ENCODE measurements at places on chromosomes 4 and X.

DNA sequence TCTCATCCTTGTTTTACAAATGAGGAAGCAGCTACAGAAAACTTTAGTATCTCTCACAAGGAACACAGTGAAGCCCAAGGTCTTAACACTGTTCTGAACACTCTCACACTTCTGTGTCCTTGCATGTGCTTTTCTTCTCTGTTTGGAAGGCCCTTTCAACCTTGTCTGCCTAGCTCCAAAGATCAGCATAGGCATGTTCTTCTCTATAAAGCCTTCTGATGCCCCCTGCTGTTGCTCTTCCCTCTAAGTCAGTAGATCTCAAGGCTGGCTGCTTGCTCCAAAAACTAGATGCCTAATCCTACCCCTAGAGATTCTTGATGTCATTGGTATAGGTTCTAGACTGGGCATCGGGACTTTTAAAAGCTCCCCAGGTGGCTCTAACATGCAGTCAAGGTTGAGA, 5.9 kb downstream of the APOO start:
- peak; percentile 83 for DNase-seq

DNA sequence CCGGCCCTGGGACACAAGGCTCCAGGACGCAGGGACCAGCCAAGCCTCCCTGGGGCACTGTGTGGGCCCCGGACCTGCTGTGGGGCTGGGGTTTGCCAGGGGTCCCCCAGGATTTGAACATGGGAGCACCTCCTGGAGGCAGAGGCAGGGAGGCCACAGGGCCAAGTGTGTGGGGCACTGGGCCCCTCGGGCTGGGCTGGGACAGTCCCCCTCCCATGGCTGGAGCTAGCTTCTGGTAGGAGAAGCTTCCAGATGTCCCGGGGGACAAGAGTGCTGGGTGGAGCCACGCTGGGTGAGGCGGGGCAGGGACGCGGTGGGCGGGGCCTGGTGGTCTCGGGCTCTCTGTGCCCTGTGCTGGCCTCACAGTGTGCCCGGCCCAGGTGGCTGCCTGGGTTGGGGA, 18.6 kb downstream of the FGFRL1 start:
- DNase-seq: no peak

DNA sequence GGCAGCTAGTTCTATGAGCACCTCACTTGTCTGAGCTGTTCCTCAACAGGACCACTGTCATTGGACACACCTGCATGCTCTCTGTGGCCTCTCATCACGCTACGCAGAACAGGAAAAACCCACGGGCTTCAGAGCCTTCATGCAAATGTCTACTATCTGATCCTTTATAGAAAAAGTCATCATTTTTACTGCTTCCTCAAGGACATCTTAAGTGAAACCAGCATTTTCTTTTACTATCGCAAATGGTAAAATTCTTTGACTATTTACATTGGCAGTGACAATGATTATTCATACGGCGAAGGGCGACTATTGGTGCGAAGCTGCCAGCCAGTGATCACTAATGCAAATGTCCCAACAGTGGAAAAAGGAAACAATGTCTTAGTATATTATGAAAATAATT, 147.0 kb downstream of the AFAP1 start:
- DNase-seq: no peak

DNA sequence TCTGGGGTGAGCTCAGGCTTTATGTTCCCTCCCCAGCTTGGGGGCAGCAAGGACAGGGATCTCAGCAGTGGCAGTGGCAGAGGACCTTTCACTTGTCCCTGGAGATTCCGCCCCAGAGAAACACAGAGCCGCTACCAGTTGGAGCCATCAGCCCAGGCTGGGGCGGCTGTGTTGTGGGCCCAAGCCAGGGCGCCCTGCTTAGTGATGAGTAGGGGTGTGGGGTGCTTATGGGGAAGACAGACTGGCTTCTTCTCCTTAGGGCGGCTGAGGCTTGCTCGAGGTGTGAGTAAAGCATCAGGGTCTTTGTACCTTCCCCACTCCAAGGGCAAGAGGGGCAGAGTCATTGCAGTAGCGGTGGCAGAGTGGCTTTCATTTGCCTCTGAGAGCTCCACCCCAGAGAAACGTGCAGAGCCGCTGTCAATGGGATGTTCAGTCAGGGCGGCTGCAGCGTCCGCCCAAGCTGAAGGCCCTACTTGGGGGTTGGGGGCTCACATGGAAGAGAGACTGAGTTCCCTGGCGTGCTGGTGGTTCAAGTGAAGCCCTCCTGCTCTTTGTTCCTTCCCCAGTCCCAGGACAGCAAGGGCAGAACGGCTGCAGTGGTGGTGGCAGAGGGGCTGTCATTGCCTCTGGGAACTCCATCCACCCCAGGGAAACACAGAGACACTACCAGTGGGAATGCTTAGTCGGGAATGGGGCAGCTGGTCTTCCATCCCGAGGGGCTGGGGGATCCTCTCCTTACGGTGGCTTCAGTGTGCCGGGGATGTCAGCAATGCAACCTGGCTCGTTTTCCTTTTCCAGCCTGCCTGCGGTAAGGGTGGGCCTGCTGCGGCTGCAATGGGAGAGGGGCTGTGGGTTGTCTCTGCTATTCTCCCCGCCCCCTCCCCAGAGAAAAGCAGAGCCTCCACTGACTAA, 2142.5 kb upstream of the TENM3 start:
- DNase-seq: no peak

DNA sequence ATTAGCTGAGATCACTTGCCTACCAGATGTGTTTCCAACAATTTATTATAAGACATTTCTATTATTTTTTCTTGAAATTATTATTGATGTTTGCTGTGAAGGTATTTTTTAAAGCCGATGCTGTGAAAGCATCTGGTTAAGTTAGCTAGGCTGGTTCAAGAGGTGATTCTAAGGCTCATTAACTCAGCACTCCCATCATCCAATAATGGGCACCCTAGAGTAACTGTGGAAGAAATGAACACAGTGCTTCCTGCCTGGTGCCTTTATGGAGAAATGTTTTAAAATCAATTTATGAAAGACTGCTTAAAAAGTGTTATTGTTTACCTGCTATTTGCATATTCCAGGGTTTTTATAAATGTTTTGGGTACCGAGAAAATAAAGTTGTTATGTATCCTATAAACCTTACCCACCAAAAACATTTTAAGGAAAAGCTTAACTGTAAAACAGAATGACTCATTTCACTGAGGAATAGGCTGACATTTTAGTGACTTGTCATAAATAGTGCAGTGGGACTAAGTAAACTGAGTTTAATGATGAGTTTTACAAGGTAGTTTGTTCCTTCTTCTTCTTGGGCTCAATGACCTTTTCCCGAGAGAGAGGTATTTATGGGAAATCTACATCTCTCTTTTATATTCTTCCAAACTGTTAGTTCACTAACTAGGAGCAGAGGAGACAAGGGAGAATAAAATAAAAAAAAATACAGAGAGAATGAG, 310.0 kb upstream of the AADAT start:
- DNase-seq: no peak

- DNase-seq: peak; percentile 1
Measured at GRCh38 chrX:135086197-135086854, 34.0 kb downstream of the ETDB start.

GRCh38 chrX:153953342-153953830, 8.9 kb upstream of the RENBP start:
- DNase-seq: no peak

- DNase-seq: no peak
Measured at GRCh38 chr4:113405874-113406722, 355.4 kb downstream of the CAMK2D start.

GRCh38 chrX:118383120-118383519, 37.2 kb downstream of the WDR44 start:
- no peak for DNase-seq

DNA sequence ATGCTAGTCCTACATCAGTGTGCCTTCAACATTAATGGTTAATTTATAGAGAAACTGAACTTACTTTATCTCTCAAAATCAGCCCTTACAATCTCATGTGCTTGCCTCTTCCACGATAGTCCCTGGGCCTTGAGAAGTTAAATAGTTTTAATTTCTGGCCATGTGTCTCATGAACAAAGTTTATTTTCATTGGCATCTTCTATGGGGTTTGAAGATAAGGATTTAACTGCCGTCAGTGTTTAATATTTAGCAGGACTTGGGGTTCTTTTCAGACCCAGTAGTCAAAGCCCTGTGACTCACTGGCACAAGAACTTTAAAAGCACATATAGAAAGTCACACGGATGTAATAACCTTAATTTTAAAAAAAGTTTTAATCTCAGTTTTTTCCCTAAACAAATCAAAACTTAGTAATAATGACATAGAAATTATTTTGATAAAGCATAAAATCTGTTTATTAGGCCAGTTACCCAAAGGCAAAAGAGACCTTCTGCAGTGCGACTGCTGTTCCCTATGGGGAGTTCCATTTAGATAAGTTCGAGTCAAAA, 10.1 kb upstream of the MPP1 start:
- DNase-seq: no peak

DNA sequence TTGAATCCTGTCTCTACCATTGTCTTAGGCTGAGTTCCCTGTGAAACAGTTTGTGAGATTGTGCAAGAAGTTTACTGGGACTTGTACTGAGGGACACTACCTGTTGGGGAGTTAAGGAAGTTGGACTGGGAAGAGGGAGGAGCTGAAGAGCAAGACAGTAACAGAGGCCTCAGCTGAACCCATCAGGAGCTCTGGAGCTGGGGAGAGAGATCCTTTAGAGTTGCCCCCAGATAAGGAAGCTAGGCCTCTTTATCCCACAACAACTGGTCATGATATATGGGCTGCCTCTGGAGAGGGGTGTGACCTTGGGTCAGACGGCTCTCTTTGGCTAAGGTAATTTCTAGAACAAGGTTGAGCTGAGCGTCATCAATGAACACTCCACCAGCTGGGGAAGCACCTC, 137.8 kb upstream of the SLC4A4 start:
- no peak for DNase-seq

DNA sequence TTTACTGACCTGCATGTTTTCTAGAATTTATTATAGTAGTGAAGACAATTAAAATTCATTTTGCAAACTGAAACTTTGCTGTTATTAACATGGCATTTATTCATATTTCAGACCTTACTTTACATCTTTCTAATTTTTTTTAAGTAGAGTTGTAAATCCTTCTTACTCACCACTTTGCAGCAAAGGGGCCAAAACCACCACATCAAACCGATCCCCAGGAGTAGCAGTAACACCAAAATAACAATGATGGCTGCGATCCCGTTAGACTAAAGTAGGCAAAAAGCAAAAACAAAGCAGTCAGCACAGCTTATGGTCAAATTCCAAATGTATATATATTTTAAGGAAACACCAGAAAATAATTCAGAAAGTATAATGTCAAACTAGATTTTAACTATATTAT, 64.7 kb downstream of the ANTXR2 start:
- no peak for DNase-seq

DNA sequence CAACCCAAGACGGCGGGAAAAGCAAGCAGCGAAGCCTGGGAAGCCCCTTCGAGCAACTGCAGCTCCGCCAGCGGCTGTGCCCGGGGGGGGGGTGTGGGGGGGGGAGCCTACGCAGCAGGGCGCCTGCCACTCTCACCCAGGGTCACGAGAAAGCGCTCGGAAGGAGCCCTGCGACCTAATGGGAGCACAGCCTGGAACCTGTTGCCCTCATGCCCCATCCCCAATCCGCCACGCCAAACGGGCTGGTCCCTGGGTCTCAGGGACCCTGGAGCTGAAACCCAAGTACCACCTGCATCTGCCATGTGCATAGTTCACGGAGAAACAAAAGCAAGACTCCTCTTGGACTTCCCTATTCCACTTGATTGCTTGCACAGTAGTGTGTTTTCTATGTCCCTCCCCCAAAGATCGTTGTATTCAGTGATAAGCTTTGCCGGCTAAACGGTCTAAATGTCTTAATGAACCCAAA, 359 bp upstream of the GAB3 start:
- DNase-seq: peak; percentile 25

GRCh38 chr4:53717064-53717549, 125.8 kb upstream of the LNX1 start:
- DNase-seq: no peak

- no peak for DNase-seq
Measured at GRCh38 chrX:38679695-38680094, 118.4 kb downstream of the TSPAN7 start.

GRCh38 chrX:57607295-57608187, 15.7 kb downstream of the ZXDB start:
- DNase-seq: no peak

GRCh38 chr4:114287079-114287696, 307.7 kb upstream of the ARSJ start:
- no peak for DNase-seq

DNA sequence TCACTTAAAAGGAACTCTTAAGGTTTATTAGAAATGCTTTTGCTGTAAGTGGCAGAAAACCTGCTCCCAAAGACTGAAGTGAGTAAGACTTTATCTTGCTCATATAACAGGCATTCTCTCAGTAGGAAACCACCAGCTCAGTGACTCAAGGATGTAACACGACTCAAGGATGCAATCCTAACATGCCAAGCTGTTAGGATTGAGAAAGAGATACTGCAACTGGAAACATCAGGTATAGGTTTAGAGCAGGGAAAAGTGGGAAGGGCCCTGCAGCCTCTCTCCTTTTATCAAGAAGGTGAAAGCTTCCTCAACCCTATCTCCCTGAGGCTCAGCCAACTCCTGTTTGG, 11.9 kb upstream of the SLC9A7 start:
- no peak for DNase-seq

DNA sequence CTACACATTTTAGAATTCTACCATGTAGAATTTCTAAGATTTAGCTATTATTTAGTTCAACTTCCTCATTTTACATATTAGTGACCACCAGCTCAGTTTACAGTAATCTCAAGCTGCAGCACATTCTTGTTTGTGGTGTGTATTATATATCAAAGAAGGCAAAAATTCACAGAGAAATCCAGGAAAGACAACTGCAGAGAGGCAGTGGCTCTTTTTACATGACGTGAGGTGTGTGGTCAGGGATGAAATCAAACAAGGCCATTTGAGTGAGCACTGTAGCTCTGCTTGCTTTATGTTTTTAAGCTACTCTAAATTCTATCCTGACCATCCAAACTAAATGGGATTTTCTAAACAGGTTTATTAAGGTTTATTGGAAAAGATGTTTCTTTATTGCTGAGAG, 71.1 kb downstream of the COL25A1 start:
- DNase-seq: no peak

GRCh38 chr4:184310881-184311709, 93.4 kb upstream of the ENPP6 start:
- DNase-seq: no peak

DNA sequence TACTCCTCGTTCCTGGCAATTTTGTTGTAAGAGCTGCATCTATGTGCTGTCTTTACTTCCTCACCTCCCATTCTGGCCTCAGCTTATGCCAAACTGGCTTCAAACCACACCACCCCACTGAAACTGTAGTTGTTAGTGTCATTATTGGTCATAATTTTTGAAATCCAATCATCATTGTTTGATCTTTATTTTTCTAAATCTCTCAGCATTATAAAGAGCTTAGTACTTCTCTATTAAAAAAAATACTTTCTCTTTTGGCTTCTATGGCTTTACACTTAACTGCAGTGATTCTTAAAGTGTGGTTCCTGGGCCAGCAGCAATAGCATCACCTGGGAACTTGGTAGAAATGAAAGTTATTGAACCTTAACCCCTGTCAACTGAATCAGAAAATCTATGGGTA, 83.5 kb upstream of the GRPR start:
- DNase-seq: no peak

Measured in AML-193 (cell line).